Activated T-helper 17 cell treated with anti-CD3 and anti-CD28 coated beads, Interleukin-2, amount 50 U/mL, for 72 hours (primary cell): ENCODE measurements at places on chromosomes 7 and 10. TPM values are rescaled to one million over a fixed set of nuclear protein-coding genes. Genes with fewer than 3 reads are reported as not detected.

DNA sequence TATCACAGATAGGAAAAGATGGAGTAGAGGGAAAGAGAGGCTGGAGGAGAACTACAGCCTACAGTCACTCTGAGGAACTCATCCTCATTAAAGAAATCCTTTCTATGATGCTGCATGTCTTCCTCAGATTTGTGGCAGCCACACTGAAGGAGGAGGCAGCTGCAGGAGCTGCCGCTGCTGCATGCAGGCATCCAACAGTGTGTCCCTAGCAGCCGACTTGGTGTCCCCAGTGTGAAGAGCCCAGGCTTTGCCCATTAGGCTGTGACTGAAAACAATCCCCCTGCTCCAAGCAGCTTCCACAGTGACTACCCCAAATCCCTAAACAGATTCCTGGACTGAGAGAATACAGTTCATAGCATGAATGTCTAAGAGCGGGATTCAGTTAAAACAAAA, 23.1 kb downstream of the SKIDA1 start:
- ATAC-seq = no peak

- ATAC-seq = no peak
Observed at GRCh38 chr10:49831352-49832035, 69.4 kb upstream of the OGDHL start.

DNA sequence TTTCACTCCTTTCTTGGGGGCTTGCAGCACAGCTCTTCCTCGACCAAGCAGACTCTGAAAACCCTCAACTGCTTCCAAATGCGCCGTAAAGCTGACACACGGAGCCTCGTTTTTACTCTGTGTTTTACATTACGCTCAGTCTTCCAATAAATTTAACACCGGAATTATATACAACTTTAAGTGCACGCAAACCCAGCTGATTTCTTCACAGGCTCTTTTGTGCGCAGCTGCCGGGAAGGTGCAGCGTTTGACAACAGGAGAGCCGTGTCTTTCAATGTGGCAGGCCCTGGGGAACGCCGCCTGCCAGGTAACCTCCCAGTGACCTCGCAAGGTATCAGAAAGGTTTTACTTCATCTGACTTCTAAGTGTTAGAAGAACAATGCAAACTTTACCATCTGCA, 35.0 kb downstream of the GFRA1 start:
- ATAC-seq = no peak

GRCh38 chr7:85065306-85065705, 121.5 kb downstream of the SEMA3D start:
- ATAC-seq = no peak

GRCh38 chr10:86364491-86365345, 1.9 kb downstream of the GRID1 start:
- no peak for ATAC-seq

- ATAC-seq = no peak
Observed at GRCh38 chr10:129891806-129892205, 72.3 kb downstream of the EBF3 start.

GRCh38 chr7:85217085-85217484, 30.2 kb upstream of the SEMA3D start:
- ATAC-seq = no peak

DNA sequence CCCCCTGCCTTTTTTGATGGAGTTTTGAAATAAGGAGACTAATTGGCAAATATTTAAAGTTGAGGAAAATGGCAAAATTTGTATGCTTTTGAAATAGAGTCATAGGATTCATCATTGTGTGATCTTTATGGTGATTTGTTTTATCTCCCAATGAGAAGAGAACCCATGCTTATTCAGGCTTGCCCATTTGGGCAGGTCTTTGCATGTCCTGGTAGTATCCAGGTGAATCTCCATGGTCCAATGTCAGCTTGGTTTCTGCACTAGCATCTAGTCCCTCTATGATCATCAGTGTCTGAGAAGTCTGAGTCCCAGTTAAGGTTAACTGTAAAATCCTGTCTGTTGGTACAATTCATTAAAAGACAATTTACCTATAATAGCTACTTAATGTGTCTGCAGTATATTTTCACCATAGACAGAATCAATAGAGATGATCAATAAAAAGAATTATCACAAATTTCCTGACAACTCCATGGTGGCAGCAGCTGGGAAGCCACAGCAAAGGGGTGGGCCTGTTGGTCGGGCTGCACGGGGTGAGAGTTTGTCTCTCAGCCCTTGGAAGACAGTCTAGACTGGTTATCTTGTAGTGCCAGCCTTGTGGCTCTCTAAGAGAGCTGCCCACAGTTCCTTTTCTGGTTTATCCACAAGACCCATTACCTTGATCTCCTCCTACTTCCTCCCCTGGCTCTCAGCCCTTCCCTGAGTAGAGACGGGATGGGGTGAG, 22.2 kb upstream of the BMPER start:
- no peak for ATAC-seq

DNA sequence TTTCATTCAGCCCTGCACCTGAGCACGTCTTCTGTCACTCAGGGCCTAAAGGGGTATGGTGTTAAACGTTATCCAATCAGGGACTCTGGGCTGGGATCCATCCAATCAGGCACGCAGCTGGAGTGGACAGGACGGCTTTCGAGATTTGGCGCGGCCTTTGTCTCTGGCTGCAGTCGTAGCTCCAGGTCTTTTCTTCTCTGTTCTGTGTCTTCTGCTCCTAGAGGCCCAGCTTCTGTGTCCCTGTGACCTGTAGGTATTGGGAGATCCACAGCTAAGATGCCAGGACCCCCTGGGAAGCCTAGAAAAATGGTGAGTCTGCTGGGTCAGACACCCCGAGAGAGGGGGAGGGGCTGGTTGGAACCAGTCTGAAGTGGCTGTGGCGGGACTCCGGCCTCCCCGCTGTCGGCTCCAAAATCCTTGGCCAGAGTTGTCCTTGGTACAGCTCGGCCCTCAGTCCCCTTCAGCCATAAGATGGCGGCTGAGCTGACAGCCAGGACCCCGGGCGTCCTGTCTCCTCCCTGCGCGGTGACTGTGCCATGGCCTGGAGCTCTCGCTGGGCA, 11.7 kb upstream of the ZNF680 start:
- ATAC-seq = no peak

- ATAC-seq = no peak
Observed at GRCh38 chr7:2003931-2004812, 228.6 kb downstream of the MAD1L1 start.

- no peak for ATAC-seq
Observed at GRCh38 chr10:97708976-97709946, 4.3 kb upstream of the MARVELD1 start.

DNA sequence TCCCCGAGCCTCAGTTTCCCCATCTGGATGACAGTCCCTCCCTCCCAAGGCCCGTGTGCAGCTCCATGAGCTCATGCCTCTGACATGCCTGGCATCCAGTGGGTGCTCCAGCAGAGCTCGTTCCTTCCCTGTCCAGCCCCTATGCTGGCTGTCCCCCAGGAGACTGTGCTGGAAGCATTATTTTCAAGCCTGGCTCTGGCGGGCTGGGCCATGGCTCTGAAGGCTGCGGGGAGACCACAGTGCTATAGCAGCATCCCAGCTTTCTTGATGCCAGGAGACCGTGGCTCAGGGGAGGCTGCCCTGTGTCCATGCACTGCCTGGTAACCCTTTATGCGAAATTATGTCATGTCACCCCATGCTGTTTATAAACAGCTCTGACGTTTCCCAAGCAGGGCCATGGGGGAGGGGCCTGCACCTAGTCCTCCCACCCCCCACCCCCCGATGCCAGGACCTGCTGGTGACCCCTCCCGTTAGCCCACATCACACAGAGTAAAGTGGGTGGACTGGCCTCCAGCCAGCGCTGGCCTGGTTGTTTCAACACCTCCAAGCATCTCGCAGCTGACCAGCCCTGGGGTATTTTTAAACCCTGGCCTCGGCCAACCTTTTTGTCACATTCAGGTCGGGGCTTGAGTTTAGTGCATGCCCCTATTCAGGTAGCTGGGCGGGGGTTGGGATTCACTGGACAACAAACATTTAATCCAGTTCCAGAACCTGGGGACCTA, 105.9 kb upstream of the ZNF716 start:
- ATAC-seq = no peak

DNA sequence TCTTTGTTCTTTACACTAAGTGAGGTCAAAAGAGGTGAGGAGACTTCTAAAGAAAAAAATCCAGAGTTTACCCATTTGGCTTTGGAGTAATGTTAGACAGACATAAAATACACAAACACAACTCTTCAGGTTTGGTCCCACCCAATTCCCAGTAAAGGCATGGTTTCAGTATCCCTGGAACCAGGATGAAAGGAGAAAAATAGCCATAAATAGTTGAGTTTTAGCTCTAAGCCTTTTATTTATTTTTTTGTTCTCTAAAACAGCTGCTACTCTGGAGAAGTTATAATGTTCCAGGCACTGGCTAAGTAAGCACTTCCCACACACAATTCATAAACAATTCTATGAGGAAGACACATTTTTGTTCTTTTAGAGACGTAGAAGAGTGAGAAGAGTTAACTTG, 4.0 kb downstream of the ABCB1 start:
- no peak for ATAC-seq

DNA sequence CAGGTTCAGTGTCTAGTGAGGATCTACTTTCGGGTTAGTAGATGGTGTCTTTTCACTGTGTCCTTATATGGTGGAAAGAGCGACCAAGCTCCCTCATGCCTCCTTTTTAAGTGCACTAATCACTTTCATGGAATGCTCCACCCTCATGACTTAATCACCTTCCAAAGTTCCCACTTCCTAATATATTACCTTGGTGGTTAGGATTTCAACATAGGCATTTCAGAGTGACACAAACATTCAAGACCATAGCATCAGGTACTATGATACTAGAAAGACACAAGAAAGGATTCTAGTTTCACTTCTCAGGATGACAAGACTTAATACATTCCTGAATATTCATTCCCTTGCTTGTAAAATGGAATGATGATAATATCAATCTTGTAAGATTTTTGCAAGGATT, 119.1 kb upstream of the FAM3C start:
- no peak for ATAC-seq

- no peak for ATAC-seq
Observed at GRCh38 chr10:123614888-123615287, 51.3 kb upstream of the GPR26 start.

- peak; percentile 87 for ATAC-seq
Observed at GRCh38 chr10:73857446-73857845, 16.9 kb downstream of the CAMK2G start.

- no peak for ATAC-seq
Observed at GRCh38 chr10:47136866-47137265, 163.1 kb upstream of the GDF10 start.

DNA sequence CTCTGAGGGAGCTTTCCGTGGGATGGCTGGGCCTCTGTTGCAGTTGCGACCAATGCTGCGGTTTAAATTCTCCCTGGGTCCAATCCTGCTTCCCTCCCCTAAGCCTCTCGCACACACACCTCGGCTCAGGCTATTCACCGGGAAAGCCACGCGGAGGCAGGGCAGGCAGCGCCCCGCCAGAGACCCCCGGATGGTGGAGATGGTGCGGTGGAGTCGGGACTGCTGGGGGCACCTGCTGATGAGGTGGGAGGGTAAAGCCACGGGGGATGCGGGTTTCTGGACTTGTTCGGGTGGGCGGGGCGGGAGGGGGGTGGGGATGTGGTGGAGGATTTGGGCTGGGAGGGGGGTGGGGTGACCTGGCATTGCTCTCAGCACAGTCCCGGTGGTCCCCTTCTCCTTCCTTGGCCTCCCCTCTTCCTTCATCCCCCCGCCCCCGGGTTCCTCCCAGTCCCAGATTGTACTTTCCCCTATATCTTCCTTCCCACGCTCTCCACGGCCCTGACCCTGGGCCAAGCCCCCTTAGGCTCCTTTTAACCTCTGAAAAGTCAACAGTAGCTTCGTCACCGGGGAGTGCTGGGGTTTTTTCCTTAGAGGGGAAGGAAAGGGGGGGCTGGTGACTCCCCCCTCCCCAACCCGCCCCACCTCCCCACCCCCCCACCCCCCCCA, 16.4 kb downstream of the UNCX start:
- ATAC-seq = no peak

DNA sequence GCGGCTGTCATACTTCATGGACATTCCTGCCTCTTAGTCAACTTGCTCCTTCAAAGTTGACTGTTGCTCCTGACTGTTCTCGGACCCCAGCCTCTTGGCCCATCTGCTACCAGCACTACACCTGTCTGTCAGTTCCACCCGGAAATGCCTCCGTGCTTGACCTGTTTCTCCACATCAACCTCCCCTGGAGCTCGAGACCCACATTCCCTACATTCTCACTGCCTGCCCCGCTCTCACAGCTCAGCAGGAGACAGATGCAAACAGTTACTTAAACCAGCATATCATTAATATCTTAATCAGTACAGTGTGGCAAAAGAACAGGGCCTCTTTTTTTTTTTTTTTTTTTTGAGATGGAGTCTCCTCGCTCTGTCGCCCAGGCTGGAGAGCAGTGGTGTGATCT, 174.3 kb downstream of the NRP1 start:
- no peak for ATAC-seq

DNA sequence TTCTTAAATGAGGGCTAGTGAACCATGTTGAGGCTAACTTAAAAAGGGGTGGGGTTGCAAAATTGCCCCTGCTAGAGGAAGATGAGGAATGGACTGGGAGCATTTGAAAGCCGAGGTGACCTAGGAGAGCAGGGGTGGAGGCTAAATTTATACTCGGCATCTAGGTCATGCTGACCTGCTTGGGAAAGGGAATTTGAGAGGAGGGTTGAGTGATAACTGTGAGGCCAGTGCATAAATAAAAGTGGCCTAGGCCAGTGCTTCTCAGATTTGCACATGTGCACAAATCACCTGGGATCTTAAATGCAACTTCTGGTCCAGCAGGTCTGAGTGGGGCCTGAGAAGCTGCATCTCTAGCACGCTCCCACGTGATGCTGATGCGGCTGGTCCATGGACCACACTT, 70.4 kb downstream of the CDK1 start:
- no peak for ATAC-seq

- ATAC-seq = no peak
Observed at GRCh38 chr10:59954296-59954695, 47.9 kb upstream of the CCDC6 start.

GRCh38 chr10:100998991-100999741, 442 bp upstream of the LZTS2 start:
- ATAC-seq = peak; percentile 70

GRCh38 chr10:16832351-16833080, 15.3 kb upstream of the RSU1 start:
- ATAC-seq = no peak

GRCh38 chr10:13483951-13484350, 44.9 kb downstream of the BEND7 start:
- no peak for ATAC-seq

DNA sequence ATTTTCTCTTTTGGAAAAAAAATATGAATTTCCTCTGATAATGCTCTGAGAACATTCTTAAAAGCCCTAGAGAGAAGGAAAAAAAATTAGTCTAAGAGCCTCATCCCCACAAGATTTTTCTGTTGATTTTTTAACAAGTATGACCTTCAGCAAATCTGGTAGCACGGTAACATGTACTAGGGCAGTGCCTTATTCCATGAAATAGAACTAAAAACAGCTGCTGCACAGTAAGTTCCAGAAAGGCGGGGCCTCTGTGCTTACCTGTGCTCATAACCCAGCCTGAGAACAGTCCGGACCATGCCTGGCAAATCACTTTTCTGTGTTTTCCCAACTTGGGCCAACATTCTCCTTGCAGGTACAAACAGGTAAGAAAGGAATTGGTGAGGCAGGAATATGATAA, 519.1 kb upstream of the AKR1E2 start:
- no peak for ATAC-seq

Gene VGF
- total RNA-seq = 0.13 TPM

Gene SGCE
- total RNA-seq = 1.1 TPM

Gene CTNNA3
- not detected for total RNA-seq

Gene RFC2
- 100 TPM for total RNA-seq

Gene CCDC71L
- 28.5 TPM for total RNA-seq

Gene RET
- not detected for total RNA-seq

Gene OR9A2
- total RNA-seq = 0.24 TPM

Gene EBF3
- not detected for total RNA-seq

Gene BUB3
- 311 TPM for total RNA-seq

Gene SOSTDC1
- not detected for total RNA-seq

Gene ENO4
- not detected for total RNA-seq

Gene IKZF1
- total RNA-seq = 343 TPM

Gene ARL5B
- 8.9 TPM for total RNA-seq
